GM23338 (cell line): ENCODE measurements at places on chromosomes 11 and 22. TPM values are rescaled to one million over a fixed set of nuclear protein-coding genes. Genes with fewer than 3 reads are reported as not detected.

- no peak for DNase-seq
Measured at GRCh38 chr22:22498267-22498666, 10.3 kb downstream of the ZNF280B start.

DNA sequence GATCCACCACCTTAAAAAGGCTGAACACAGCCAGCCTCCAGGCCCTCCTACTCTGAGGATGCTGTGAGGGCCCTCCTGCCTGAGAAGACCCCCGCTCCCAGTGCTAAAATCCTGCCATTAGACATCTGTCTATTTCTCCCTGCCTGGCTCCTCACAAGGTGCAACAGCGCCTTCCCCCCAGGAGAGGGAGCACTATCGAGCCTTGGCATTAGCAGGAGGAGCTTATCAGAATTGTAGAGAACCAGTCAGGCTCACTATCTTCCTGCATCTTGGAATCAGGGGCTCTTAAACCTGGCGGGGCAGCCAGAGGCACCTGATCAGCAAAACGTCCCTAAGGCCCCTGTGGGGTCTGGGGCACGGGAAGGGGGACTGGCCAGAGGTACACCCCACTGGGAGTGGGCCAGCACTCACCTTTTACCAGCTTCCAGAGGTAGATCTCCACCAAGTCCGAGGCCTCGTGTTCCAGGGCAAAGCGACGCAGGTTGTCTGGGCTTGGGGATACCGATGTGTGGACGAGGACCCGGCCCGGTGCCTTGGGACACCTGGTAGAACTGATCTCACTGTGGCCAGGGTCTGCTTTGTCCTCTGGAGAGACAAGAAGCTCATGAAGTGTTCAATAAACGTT, 28.7 kb downstream of the CHRDL2 start:
- DNase-seq = peak; percentile 86

MS4A7 gene
- 0.07 TPM in 1 of 2 replicates, not detected in the other for total RNA-seq

MPPED1 gene
- 0.12 and 0.56 TPM in 2 replicates for total RNA-seq

C11orf16 gene
- not detected in 2 replicates for total RNA-seq
